Glomerular endothelial cell (primary cell): ENCODE measurements at places on chromosomes 11 and 22. TPM values are rescaled to one million over a fixed set of nuclear protein-coding genes. Genes with fewer than 3 reads are reported as not detected.

DNA sequence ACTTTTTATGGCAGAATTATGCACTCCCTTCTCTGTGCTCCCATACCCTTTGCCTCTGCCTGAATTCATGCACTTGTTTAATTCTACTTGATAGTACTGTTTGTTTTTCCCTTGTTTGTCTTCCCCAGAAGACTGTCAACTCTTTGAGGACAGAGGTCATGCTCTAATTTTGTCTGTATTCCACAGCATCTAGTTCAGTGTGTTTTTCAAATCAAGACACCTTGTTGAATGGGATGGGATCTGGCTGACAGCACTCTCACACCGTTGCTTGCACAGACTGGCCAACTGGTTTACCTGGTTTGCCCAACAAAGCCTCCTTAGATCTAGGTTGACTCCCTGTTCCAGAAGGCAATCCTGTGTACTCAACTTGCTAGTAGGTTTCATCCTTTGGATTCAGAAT lies 121.2 kb upstream of the TIMP3 start:
- DNase-seq = no peak

Gene OR5P2
- total RNA-seq = not detected in 2 replicates

DNA sequence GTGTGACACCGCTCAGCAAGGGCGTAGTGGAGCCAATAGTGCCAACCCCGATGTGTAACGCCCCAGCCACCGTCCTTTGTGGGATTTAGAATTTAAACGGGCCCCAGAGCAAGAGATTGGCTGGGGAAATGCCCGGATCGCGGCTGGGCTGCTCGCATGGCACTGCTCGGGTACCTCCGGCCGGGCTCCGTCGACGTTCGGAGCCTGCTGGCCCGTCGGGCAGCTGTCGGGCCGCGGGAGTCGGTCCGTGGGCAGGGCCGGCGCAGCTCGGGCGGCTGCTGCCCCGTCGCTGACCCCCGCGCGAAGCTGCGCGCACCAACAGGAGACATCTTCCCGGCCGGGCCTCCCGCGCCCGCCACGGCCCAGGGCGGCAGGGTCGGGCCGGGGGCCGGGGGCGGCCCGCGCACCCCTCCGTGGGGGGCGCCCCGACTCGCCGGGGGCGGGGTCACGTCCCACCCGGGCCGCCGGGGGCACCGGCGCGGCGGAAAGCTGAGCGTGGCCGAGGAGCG lies 1.3 kb upstream of the KDM2A start:
- no peak for DNase-seq

DNA sequence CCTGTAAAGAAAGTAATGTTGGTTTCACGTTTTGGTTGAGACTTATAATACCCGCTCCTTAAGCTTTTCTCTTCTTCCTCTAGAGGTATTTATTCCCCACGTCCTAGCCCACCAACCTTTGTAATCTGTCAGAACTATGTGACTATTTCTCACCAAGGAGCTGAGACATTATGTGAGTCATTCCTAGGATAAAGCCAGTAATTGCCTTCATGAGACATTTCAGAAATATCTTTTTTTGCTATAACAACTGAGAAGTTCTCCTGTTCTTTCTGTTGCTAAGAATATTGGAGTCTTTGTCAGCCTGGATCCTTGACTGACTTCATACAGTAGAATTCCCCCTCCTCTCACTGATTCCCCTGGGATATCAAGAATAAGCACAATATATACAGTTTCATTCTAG lies 1497.0 kb upstream of the TENM4 start:
- DNase-seq = no peak

Gene RAB3IL1
- total RNA-seq = 3.7 and 6.2 TPM in 2 replicates

Gene UBQLNL
- 0.24 and 0.53 TPM in 2 replicates for total RNA-seq

Gene DEUP1
- not detected in 2 replicates for total RNA-seq

DNA sequence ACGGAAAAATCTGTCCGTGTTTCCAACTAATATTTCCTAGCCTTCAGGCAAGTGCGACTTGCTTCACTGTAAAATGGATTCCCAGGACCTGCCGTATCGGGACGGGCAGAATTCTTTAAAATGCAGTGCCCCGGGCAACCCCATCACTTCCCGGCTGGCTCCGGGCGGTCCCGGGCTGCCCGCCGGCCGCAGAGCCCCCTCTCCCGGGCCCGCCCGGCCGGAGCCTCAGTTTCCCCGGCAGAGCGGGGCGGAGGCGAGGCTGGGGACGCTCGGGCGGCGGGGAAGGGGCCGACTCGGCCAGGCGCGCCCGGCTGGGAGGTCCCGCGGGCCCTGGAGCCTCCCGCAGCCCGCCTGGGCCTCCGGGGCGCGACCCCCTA lies 84.2 kb upstream of the WNT7B start:
- no peak for DNase-seq

DNA sequence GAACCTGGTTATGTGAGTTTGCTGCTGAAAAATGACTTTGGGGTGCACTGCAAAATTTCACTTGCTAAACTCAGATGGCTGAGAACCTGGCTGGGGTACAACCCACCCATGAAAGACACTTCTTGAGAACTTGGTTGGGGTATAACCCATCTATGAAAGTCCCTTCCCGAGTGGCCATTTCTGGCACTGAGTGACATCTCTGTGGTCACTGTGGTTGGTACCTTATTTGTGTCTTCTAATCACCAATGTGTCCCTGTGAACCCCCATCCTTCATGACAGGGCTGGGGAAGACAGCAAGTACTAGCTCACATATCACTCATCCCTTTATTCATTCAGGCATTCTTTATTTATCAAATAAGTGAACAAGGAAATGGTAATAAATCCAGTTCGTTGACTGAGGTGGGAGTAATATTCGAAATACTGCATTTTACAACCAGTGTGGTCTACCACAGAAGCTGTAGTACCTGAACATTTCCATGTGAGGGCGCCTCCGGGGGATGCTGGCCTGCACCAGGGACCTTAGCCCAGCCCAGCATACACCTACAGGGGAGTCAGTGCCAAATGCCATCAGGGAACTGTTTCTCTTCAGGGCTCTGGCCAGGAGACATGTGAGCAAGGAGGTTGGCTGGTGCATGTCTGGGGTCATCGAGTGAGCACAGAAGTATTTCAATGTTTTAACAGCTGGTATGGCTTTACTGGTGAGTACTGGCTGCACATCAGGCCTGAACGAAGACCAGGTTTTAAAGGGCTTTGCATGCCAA lies 122.1 kb downstream of the CSNK2A3 start:
- DNase-seq = no peak
